ENCODE measurements at places on chromosomes 1 and 21.

GRCh38 chr1:43049481-43049880 is 90.8 kb upstream of the SLC2A1 start:
- no peak for DNase-seq

- DNase-seq, result no peak
Measured at GRCh38 chr1:244954359-244954758, 90.0 kb upstream of the HNRNPU start.

DNA sequence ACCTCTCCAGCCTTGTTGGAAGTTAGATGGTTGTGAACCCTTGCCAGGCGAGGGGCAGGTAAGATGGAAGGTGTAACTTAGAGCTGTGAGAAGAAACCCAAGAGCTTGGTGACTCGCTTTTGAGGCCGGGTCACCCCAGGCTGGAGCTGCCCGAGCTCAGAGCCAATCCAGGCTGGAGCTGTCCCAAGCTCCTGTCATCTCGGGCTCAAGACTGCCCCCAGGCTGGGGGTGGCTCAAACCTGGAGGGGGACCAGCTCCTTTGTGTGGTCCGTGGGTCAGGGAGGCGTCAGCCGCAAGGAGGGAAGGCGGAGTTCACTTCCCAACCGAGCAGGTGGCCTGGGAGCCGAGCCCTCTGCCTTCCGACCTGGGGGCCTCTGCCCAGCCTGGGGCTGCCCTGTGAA is 2.0 kb downstream of the HUNK start:
- no peak for DNase-seq

DNA sequence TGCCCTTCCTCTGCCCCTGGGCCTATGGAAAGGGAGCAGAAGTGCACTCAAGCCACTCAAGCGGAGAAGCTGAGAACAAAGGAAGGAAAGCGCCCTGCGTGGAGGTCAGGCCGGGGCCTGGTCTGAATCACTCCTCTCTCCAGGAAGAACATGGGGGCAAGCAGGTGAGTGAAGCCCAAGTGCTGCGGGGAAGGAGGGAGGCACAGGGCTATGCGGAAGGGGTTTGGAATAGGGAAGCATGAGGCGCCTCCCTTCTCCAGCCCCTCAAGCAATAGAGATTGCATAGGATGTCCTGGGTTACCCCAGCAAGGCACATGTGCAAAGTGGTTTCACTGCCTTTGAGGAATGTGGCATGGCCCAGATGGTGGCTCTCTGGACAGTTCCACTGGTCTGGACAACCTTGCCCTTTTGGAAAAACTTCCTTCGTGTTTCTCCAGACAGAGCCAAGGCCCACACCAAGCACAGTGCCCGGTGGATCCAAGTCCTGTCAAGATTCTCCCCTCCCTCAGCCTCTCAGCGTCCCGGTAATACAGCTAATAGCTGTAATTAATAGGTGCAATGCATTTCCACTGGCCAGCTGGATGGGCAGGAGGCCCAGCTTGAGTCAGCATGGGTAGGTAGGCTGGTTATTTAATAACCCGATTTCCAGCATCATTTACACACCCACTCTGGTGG is 13.7 kb downstream of the BLACAT1 start:
- no peak for DNase-seq

- DNase-seq, result no peak
Measured at GRCh38 chr1:1020000-1020404, at the start of gene AGRN. Gene AGRN (plus strand): TSS chr1:1020120. CDS start chr1:1020173, 53 bp downstream.

DNA sequence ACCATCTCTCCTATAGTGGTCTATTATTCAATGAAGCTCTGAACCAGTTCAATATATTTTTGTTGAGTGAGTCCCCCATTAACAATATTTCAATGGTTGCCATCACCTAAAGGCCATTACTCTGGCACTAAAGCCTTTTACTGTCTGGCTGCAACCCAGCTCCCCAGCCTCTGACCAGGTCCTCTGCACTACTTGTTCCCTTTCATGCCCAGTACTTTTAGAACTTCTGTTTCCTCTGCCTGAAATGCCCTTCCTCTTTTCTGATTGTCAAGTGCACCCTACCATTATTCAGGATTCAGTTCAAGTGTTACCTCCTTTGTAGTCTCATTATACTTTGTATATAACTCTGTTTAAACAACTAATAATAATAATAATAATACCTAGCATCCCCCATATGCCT is 30.4 kb upstream of the ZFYVE9 start:
- no peak for DNase-seq

DNA sequence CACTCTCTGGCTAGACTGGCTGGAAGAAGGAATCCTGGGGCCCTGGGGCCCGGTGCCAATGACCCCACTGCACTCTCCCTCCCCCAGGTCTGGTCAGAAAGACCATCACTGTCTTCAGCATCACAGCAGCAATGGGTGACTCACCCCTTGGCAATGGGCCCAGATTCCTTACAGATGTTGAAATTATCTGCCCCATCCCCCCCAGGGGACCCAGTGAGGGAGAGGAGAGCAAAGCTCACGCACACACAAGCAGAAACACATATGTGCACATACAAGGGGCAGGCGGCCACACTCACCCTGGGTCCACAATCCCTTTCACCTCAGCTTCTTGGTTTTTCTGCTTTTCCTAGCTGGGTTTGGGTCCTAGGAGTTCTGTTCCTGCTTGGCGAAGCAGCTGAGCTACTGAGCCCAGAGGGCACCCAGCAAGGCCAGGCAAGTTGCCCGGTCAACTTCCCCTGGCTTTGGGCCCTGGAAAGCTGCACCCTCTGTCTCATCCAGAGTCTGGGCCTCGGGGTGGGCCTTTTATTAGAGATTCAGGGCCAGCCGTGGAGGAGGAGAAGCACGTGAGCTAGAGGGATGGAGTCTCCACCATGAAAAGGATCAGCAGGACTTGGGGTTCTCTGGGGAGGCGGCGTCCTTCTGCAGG is 2.6 kb downstream of the COL16A1 start:
- peak; percentile 53 for DNase-seq

DNA sequence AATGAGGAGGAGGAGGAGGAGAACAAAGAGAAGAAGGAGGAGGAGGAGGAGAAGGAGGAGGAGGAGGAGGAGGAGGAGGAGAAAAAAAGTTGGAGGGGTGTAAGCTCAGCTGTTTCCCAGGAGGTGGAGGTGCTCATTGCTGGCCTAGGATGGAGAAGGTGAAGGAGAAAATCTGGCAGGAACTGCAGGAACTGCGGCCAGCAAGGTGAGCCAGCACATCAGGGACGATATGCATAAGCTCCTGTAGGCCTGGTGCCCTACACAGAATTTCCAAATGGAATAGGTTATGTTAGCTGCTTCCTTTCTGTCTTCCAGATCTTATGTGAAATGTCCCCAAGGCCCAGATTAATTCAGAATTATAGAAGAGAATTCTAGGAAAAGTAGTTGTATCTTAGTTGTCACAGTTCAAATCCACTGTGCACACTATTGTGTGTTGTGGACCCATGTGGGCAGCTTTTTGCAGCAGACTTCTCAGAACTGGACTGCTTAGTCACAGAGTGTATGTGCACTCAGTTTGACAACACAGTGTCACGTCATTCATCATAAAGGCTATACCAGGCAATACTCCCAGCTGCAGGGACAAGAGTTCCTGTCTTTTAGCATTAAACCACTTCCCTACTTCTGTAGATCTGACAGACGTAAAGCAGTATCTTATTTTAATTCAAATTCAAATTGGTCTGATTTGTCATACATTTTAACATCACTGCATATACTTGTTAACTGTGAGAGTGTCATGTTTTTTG is 303.7 kb downstream of the HLX start:
- no peak for DNase-seq

GRCh38 chr1:193058529-193059281 is 455 bp downstream of the UCHL5 start:
- DNase-seq, result peak; percentile 76

- DNase-seq, result no peak
Measured at GRCh38 chr1:226371027-226371694, 36.7 kb downstream of the PARP1 start.

DNA sequence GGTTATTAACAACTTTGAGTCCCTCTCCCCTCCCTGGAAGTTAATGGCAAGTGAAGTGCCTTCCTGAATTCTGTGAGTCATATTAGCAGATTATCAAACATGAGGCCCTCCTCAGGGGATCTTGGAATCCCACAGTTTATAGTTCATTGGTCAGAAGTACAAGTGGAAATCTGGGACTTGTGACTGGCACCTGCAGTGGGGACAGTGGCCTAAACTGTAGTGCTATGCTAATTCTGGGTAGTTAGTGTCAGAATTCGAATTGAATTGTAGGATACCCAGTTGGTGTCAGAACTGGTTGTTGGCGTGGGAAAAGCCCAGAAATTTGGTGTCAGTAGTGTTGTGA is 26.2 kb downstream of the ZYG11B start:
- DNase-seq, result no peak

- DNase-seq, result no peak
Measured at GRCh38 chr1:23020706-23021405, 1.6 kb downstream of the KDM1A start.

Measured in stimulated activated CD4-positive, alpha-beta T cell treated with anti-CD3 and anti-CD28 coated beads, Interleukin-15, amount 100 ng/mL, for 24 hours (primary cell).